ENCODE measurements at places on chromosomes 3 and 15.

DNA sequence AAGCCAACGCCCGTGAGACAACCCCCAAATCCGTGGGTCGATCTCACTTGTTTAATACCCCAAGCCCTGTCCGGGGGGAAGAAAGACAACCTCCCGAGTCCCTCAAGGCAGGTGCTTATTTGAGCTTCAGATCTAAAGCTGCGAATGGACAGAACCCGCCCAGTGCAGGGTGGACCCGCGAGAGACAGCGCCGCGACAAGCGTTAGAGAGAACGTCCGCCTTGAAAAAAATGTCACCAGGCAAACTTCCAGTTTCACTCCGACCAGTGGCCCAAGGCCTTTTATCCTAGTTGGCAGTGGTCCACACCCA, 740 bp upstream of the OXSR1 start:
- no peak for DNase-seq

GRCh38 chr3:186772281-186772694, 11.1 kb upstream of the EIF4A2 start:
- no peak for DNase-seq

DNA sequence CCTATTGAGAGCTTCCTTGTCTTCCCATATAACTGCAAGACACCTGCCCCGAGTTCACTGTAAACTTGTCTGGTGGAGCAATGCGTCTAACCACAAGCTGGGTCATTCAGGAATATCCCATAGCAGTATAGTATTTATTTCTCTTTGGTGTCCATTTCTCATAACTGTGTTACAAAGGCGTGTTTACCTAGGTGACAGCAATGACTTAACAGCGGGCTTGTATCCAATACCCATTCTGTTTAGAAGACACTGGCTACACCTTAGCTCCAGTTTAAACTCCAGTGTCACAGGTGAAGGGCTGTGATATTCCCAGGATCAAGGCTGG, 24.3 kb downstream of the ATP10A start:
- DNase-seq = no peak

DNA sequence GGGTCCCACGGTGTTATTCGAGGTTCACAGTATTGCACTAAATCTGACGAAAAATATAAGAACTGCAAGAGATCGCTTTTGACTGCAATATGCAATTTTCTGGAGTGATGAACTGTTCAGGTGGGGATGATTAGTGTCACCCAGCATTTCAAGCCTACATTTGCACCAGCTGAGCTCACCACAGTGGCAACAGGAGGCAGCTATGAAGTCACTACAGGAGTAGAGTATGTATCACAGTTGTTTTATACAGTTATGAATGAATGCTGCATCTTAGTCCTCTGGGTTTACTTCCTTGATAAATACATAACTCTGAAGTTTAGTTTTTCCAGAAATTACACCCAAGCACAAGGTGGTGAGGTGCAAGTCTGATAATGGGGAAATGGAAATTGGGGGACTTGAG, 69.6 kb downstream of the CHSY1 start:
- no peak for DNase-seq

DNA sequence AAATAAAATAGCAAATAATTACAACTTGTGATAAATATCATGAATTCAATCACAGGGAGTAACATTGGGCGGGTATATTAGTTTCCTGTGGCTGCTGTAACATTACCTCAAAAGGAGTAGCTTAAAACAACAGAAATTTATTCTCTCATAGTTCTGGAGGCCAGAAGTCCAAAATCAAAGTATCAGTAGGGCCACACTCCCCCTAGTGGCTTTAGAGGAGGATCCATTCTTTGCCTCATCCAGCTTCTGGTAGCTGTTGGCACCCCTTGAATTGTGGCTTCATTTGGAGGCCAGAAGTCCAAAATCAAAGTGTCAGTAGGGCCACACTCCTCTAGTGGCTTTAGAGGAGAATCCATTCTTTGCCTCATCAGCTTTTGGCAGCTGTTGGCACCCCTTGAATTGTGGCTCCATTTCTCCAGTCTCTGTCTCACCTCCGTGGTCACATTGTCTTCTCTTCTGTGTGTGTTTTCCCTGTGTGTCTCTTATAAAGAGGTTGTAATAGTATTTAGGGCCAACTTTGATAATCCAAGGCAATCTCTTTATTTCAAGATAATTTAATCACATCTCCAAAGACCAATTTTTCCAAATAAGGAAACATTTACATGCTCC, 3.1 kb upstream of the CFAP20DC start:
- DNase-seq = no peak

DNA sequence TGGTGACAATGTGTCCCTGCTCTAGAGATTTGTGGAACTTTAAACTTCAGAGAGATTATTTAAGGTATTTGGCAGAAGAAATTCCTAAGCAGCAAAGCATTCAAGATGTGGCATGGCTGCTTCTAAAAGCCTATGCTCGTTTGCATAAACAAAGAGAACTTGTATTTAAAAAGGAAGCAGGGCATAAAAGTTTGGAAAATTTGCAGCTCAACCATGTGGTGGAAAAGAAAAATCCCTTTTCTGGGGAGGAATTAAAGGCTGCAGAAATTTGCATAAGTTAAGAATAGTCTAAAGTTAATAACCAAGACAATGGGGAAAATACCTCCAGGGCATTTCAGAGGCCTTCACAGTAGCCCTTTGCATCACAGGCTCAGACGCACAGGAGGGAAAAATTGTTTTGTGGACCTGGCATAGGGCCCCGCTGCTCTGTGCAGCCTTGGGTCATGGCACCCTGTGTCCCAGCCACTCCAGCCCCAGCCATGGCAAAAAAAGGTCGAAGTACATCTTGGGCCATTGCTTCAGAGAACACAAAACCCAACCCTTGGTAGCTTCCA, 1109.1 kb downstream of the OTOL1 start:
- DNase-seq = no peak

- DNase-seq = no peak
Observed at GRCh38 chr3:180319461-180319860, 282.5 kb upstream of the TTC14 start.

- DNase-seq = no peak
Observed at GRCh38 chr15:59570315-59570714, 41.3 kb upstream of the GCNT3 start.

GRCh38 chr3:44355362-44356033, 16.9 kb downstream of the TCAIM start:
- DNase-seq = no peak

DNA sequence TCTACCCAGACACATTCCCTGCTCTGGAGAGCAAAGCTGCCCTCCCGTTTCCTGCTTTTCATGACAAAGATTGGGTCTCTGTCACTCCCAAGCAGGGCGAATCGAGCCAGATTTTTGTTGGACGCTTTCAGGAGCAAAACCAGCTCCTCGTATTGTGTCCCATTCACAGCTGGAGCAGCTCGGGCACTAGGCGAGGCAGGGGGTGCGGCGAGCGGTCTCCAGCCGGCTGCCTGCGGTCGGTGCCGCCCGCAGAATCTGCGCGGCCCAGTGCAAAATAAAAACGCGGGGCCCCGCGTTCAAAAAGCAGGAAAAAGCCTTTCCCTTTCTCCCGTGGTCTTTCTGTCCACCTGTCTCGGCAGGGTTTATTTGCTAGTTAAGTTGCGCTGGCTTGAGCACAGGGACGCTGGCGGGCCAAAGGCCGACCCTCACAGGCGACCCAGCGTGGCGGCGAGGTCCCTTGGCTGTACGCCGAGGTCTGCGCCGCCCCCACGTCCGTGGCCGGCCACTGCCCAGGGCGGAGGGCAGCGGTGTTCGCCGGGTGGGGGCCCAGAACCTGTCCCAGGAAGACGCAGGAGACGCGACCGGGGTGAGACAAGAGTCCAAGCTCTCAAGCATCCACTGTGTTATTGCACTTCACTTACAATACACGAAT, 71.2 kb downstream of the CYP19A1 start:
- DNase-seq = no peak

DNA sequence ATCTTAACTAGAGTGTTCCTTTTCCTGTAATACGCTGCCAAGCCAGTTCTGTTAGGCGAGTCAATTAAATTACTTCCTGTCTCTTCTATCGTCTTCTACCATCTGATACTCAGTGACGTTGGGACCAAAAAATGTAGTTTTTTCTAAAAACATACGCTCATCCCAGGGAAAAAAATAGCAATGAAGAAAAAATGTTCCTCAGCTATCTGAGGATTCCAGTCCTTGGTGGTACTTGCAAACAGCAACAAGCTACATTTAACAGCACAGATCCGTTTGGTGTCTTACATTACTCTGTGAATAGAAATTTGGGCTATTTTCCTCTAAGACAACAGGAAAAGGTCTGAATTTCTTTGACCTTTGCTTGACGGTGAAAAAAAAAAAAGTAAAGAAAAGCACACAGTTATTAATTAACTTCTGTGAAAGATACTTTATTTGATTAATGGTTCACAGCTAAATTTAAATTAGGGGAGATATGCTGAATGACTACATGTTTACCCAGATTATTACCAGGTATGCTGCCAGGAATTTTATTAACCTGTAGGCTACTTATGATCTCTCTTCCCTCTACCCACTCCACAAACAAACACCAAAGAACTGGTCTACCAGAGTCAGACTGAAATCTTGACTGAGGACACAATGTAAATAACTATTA, 254.4 kb upstream of the ZPLD1 start:
- DNase-seq = no peak

- DNase-seq = no peak
Observed at GRCh38 chr3:29805757-29806156, 524.9 kb downstream of the RBMS3 start.

- DNase-seq = no peak
Observed at GRCh38 chr15:72835294-72835890, 51.8 kb upstream of the ADPGK start.

DNA sequence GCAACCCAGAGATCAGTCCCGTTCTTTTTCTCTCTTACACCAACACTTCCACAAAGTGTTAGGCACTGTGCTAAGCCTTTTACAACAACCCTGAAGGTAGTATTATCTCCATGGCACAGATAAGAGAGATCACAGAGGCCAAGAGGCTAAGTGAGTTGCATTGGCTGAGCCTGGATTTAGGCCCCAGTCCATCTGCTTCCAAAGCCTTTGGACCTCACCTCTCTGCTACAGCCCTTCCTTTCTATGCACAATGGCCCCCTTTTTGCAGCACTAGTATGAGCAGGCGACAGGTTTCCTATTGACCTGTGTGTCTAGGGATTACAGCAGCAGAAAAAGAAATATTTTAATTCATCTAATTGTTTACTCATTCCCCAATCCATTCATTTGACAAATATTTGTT, 76.2 kb downstream of the CRYGS start:
- no peak for DNase-seq

DNA sequence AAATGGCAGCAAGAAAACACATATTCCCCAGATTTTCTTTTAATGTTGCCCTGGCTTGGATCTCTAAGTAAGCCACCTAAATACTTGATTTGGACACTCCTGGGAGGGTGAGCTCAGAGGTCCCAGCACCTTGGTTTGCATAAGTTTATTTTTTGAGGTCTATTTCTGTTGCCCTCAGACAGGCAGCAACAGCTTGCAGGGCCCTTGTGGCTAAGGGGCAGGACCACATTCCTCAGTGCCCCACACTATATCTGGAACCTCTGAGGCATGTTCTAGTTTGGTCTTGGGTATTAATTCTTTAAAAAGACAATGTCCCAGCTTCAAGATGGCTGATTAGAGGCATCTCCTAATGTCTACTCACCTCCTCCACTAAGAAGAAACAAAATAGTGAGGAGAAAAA, 57.5 kb downstream of the IGSF11 start:
- DNase-seq = no peak

DNA sequence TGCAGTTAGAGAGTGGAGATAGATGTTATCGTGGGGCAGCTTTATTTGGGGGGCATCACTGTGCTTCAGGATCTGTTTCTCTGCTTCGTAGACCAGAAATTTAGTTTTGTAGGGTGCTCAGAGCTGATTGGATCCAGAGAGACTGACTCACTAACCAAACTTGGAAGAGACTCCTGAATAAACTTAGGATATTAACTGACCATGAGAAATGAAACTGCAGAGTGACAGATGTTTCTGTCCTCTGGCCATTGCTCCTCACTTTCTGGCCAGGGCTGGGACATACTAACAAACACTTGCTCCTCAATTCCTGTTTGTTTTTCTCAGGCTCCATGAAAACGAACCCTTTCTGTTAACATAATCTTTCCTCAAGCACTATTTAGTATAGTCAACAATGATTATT, 4.3 kb downstream of the ZNF592 start:
- DNase-seq = no peak

DNA sequence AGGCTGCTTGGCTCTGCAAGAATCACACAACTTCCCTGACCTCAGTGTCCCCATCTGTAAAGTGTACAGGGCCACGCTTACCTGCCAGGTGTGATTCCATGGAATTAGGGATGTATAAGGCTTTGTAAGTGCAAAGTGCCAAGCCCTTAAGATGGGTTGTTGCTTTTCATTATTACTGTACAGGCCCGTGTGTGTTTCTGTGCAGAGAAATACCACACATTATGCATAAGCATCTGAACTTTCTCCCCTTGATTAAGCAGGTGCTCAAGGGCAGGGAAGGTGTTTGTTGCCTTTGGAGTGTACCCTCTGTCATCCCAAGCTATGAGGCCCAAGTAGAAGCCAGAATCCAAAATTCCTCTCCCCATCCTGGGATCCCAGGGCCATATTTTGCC, 13.6 kb upstream of the HRH1 start:
- no peak for DNase-seq

GRCh38 chr15:49301562-49301961, 121.5 kb upstream of the FGF7 start:
- DNase-seq = no peak

DNA sequence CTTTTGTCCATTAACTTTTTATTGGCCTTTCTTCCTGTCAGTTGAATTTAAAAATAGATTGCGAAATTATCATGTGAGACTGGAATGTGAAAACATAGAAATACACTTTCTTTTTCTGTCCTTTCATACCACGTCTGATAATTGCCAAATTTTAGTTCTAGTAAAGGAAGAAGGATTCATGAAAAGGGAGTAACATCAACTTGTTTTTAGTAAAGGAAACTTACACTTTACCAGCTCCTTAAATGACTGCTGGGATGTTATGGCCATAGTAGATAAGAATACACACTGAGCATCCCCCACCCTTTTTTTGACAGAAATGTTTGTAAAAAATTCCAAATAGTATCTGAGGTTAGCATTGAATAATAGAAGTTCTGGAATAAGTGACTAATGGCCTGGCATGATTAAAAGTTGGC, 137.9 kb downstream of the NEO1 start:
- DNase-seq = no peak

Measured in psoas muscle (tissue), 8 donors.